ENCODE measurements at places on chromosomes 11 and 22.

DNA sequence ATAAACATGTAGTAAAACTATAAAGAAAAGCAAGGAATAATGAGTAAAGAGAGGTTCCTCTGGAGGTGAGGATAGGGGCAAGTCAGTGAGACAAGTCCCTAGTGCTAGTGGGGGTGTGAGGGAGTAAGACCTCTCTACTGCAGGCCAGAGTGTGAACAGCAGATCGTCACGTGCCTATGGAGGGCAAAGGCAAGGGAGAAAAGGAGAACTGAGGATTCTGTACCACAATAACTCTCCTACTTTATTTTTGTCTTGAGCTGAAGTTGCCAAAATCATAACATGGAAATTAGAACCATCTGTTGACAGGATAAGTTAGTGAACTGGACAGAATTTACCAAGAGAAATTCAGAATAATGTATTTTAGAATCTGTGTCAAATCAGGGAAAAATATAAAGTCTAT lies 77.6 kb downstream of the ENTHD1 start:
- DNase-seq: no peak

GRCh38 chr11:33375688-33376311 lies 118.6 kb downstream of the HIPK3 start:
- no peak for DNase-seq

GRCh38 chr11:117005758-117006157 lies 92.5 kb downstream of the SIK3 start:
- no peak for DNase-seq

GRCh38 chr22:21697880-21698279 lies 32.1 kb downstream of the PPIL2 start:
- DNase-seq: no peak

GRCh38 chr11:18705651-18706281 lies 7.2 kb downstream of the TMEM86A start:
- no peak for DNase-seq
